ENCODE measurements at places on chromosomes 5 and 9.

- DNase-seq = no peak
Observed at GRCh38 chr5:14134083-14134482, 9.1 kb upstream of the TRIO start.

DNA sequence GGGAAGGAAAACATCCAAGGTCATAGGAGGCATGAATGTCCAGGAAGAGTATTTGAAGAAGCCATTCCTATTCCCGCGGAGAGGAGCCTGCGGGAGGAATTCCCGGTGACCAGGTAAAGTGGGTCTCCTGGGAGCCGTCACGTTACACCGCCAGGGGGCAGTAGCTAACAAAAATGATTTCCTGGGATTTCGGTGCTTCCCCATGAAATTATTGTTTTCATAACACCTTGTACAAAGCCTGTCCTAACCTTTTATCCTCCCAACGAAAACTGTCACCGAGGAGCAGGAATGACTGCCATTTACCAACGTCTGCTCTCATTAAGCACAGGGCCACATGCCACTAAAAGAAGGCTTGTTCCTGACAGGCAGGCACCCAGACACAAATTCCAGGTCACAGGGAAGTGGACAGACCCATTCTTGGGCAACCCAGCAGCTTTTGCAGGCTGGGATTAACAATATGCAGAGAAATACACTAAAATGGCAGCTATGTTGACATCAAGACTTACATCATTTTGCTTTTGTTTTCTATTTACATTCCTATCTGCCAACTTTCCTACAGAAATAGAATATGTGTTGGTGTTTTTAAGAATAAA lies 41.2 kb upstream of the CTSL start:
- no peak for DNase-seq

DNA sequence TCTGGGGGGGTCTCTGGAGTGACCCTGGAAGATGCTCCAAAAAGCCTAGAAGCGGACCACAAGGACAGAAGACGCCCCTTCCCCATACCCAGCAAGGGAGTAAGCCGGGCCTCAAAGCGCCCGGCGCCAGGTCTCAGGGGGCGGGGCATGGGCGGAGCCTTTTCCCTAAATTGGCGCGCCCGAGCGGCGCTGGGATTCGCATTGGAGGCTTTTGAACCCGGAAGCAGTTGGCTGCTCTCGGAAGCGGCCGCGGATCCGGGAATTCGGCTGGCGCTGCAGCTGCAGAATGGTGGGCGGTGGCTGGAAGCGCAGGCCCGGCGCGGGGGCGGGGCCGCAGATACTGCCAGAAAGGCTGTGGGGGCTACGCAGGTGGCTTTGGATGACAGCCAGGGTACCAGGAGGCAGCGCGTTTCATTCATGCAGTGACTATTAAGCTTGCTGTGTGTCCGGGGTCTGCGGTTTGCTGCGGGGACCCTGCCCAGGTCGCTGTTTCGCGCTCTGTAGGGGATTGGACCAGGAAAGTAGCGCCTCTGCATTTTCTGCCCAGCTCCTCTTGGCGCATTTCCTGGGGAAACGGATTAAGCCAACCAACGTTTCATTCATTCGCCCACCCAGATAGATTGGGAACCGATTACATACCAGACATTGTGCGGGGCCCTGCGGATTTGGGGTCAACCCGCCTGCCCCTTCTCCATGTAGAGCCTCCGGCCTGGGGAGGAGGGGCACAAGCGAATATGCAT lies 83.0 kb upstream of the FREM1 start:
- DNase-seq = peak; percentile 94

GRCh38 chr5:9707732-9708462 lies 77.7 kb upstream of the TAS2R1 start:
- no peak for DNase-seq

DNA sequence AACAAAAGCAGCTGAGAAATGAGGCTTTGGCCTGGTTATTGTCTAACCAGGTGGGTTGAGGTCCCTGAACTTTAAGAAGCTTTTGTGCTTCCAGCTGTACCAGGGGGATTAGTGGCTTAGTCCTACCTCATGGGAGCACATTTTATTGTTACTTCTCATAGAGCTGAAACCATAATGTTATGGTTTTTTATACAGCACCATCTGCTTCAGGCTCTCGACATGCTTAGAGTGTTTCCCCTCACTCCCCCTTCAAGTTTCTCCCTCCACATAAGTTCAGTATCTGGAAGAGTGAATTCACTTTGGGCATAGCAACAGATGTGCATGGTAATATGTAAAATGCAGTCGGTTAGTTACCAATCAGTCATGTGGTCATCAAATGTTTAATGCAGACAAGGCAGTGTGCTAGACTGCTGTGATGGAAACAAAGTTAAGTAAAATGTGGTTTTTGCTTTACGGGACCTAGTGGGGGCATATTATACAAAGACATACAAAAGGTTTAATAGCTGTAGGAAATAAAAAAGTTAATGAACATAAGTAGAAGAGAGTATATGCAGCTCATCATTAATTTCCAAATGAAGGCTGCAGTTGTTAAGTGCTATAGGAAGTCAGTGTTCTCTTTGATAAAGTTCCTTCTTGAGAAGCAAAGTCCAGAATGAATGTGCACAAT lies 95.9 kb upstream of the SPRY4 start:
- no peak for DNase-seq

- DNase-seq = peak; percentile 73
Observed at GRCh38 chr5:52989025-52989780, at the start of gene ITGA2. Gene ITGA2 (plus strand): TSS chr5:52989352. CDS start chr5:52989469, 117 bp downstream.

DNA sequence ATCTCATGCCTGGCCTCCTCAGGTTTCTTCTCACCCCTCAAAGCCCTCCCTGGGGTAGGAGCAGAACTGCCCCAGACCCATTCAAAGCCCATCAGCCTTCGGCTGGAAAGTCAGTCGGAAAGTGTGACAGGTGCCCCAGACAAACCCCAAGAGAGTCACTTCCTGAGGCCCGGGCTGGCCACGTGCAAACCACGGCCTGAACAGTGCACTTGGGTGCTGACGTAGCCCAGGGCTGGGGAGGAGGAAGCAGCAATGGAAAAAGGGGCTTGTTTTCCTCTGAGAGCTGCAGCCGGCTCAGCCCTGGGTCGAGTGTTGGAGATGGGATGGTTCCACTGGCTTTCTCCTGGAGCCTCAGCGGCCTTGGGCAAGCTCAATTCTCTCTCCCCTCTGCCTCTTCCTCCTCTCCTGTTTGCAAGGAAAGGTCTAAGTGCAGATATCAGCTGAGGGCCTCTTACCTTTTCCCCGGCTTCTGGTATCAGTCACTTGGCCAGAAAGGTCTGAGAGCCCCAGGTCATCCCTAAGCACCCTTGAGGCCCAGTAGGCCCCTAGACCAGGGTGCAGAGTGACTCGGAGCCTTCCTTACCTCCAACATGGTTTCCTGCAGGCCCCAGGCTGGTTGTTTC lies 5.9 kb upstream of the EGR1 start:
- no peak for DNase-seq

DNA sequence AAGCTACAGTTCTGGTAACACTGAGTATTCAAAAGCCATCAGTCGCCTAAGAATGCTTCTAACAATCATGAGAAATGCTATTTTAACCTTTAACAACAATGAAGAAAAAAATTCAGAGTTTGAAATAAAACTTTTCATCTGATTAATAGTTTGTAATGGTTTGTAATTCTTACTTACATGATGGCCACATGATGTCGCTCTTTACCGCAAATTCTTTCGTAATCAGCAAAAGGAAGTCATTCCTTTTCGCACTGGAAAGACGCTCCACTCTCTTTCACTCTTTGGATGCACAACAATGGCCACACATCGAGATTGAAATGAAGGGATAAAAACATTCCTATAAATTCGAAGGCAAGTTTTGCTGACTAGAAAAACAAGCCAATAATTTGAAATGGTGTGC lies at the start of gene PCDHA7:
Gene PCDHA7 (plus strand): TSS at position 277 of the 400 bp plus-strand sequence. CDS start 115 bp downstream, at position 392.
- DNase-seq = no peak

GRCh38 chr9:97553841-97554240 lies 52.4 kb downstream of the TMOD1 start:
- peak; percentile 23 for DNase-seq

DNA sequence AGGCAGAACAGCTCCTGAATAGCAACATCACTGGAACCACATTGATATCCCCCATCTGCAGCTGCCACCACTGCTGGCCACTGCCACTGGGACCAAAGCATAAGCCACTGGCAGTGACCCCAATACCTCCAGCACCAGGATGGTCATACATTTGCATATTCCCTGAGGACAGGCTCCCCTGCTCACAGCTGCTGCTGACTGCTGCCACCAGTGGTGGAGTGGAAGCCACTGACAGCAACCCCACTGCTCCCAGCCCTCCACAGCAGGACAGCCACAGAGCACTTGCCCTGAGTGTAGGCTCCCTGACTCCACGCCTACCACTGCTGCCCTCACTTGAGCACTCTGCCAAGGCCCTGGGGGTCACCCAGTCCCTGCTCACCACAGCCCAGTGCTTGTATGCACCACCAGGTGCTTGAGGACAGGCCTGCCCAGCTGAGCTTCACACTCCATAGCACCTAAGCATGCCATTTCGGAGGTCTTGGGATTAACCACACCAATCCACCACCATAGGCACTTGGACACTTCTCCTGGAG lies 327.4 kb upstream of the RPS23 start:
- no peak for DNase-seq

- DNase-seq = no peak
Observed at GRCh38 chr9:16136961-16137360, 584.1 kb downstream of the CCDC171 start.

- no peak for DNase-seq
Observed at GRCh38 chr5:103918668-103919367, 356.2 kb upstream of the NUDT12 start.

GRCh38 chr9:6681147-6681956 lies 35.8 kb upstream of the GLDC start:
- DNase-seq = peak; percentile 98

DNA sequence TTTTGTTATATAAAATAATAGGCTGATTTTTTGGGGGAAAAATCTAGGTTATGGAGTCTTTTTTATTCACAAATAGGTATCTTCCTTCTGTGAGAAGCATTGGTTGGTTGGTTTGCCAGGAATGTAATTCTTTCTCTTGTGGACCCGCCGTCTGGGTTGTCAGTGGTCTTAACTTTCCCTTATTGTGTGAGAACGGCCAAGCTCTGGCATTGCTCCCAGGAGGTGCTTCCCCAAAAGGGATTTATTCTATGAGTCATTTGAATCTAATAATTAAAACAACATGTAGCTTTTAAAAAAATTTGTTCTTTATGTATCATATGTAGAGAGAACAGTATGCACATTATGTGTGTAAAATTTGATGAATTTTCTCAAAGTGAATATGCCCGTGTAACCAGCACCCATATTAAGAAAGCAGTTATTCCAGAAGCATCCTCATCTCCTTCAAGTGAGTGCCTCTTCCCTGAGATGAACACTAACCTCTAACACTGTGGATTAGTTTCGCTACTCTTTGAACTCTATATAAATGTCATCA lies 114.4 kb downstream of the MAST4 start:
- DNase-seq = no peak

DNA sequence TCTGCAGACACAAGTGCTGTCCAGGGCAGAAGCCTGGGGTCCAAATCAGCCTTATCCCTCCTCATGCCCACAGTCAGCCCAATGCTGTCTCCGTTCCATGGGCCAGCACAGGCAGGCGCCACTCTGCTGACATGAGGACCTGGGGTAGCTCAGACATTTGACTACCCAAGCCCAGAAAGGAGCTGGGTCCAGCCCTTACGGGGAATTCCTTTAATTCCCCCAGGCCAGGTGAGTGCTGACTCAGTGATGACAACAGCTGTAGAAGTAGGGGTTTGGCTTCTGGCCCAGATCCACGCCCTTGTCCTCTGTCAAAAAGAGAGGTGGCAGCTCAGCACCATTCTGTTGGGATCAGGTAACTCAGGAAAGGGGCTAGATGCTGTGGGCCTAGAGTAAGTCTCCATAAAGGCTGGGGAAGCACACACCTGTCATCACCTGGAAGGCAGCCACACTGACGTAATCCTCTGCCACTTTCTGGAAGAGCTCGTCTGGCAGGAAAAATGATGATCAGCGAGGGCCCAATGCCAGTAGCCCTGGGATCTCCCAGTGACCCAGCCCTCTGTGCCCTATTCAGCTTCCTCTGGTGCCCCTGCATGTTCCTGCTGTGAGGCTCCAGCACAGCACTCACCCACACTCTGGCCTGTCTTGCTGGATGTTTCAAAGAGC lies 1.9 kb downstream of the RAB24 start:
- no peak for DNase-seq

- DNase-seq = no peak
Observed at GRCh38 chr5:120449501-120449900, 14.6 kb upstream of the PRR16 start.

DNA sequence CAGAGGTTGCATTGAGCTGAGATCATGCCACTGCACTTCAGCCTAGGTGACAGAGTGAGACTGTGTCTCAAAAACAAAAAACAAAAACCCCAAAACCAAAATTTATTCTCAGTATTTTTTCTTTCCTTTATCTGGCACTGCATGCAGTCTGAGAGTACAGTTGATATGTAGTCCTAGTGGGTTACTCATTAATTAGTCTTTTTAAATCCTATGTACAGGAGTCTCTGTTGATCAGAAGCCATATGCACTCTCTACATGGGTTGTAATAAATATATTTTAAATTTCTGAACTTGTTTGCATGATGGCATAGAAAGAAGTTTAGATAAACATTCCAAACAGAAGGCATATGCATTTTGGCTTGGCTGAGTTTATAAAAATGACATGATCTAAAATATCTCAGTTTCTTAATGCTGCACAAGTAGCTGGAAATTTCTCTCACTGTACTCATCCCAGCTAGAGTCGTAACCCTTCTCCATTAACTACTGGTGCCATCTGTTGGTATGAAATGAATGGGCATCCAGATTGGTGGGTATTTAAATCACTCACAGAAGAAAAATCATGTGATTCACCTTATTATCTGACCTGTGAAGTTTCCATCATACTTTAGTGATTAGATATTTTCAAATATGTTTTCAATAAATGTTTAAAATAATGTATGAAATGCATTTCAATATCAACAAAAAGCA lies 284.8 kb downstream of the CTNND2 start:
- DNase-seq = no peak

DNA sequence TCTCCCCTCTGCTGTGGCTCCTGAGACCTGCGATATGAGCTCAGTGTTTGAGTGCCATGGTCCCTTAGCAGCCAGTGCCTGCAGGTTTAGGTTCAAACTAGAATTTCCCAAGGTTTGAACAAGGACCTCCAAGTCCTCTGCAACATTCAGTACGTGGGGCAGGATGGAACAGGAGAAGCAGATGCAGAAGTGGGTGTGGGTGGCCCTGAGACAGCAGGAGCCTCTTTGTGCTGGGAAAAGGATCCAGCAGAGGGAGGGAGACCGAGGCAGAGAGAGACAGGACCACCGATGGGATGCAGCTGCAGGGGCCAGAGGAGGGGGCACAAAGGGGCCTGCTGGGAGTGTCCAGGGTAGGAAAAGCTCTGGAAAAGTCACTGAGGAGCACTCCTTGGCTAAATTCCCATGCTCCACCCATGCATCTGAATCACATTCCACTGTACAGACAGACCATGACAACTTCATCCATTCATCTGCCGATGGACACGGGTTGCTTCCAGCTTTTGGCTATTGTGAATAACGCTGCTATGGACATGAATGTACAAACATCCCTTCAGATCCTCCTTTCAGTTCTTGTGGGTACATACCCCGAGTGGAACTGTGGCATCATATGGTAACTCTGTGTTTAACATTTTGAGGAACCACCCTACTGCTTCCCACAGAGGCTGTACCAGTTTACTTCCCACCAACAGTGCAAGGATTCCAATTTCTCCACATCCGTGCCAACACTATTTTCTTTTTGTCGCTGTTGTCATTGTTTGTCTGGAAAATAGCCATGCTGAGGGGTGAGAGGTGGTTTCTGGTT lies 26.7 kb upstream of the SUSD3 start:
- no peak for DNase-seq

GRCh38 chr5:158718738-158719505 lies 380.8 kb downstream of the EBF1 start:
- no peak for DNase-seq

GRCh38 chr5:115480271-115480670 lies 64.3 kb downstream of the FEM1C start:
- DNase-seq = no peak

GRCh38 chr5:72842816-72843215 lies 26.4 kb downstream of the TNPO1 start:
- DNase-seq = no peak

Measured in left forelimb (tissue), 1 donor.